ENCODE measurements at places on chromosomes 1 and 21.
A peak's percentile ranks its signal among the peaks of the same experiment; 100 is the strongest.

DNA sequence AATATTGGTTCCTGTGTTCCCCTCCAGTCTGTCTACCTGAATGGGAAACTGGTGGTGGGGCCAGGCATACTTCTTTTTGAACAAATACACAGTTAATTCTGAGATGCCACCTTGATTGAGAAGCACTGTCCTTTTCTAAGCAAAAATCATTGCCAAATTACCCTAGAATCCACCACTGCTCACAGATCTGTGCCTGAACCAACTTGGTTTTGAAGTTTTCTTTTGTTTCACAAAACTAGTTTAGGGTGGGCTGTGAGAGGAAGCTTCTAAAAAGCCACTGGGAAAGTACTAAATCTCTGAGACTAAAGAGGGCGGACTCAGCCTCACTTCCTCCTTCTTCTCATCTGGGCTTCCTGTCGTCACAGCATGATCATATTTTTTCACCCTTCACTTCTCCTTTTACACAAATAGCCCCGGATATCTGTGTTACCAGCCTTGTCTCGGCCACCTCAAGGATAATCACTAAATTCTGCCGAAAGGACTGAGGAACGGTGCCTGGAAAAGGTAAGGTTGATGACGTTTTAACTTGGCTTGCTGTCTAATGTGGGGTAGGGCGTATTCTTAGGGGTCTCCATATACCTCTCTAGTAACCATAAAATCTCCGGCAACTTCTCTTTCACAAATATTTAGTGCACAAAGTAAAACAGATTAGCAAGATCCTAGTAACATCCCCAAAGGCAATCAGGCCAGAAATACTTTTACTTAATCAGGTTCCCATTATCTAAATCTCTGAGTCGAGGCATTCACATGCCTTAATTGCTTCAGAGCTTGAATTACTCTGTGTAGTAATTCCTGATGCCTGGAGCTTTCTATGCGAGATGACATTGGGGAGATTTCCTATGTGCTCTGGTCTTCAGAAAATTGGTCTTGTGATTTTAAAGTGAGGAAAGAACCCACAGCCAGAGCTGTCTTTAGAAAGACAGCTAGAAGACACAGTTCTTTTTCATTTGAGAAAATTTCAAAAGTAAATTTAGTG lies at the start of gene CD53:
TSS of gene CD53 (plus strand) at position 404 of the 976 bp plus-strand sequence. CDS start 18,261 bp downstream, outside the sequence.
- peak within 1 kb of the TSS; percentile 93 for H3K4me3 ChIP-seq
- peaks cover 18% of the 10 kb centered on the region for H3K36me3 ChIP-seq
- H3K4me1 ChIP-seq: peaks cover 44% of the 10 kb centered on the region
- H3K27ac ChIP-seq: peak within 1 kb of the TSS; percentile 98
- no peaks in the 10 kb centered on the region for H3K27me3 ChIP-seq

GRCh38 chr21:44083631-44084291 lies 23.4 kb upstream of the PWP2 start:
- peak overlapping the region; percentile 98 for H3K27ac ChIP-seq
- peaks cover 80% of the 10 kb centered on the region for H3K4me1 ChIP-seq

- H3K27me3 ChIP-seq: no peaks in the 10 kb centered on the region
- no peak for DNase-seq
- H3K4me3 ChIP-seq: no peak overlapping the region
- no peak overlapping the region for H3K27ac ChIP-seq
Measured at GRCh38 chr1:88998716-88999115, 6.3 kb upstream of the KYAT3 start.

- H3K27ac ChIP-seq: no peak overlapping the region
- no peak for DNase-seq
- H3K36me3 ChIP-seq: peaks cover 3% of the 10 kb centered on the region
- H3K27me3 ChIP-seq: no peaks in the 10 kb centered on the region
- H3K4me3 ChIP-seq: no peak overlapping the region
Measured at GRCh38 chr1:212138457-212138856, 102.9 kb downstream of the DTL start.

- no peaks in the 10 kb centered on the region for H3K4me1 ChIP-seq
- H3K4me3 ChIP-seq: no peak overlapping the region
- H3K27ac ChIP-seq: no peak overlapping the region
- H3K27me3 ChIP-seq: no peaks in the 10 kb centered on the region
Measured at GRCh38 chr21:17921579-17922530, 102.7 kb upstream of the C21orf91 start.

- H3K27ac ChIP-seq: no peak overlapping the region
- H3K36me3 ChIP-seq: no peaks in the 10 kb centered on the region
- no peaks in the 10 kb centered on the region for H3K27me3 ChIP-seq
- no peaks in the 10 kb centered on the region for H3K4me1 ChIP-seq
Measured at GRCh38 chr1:5858246-5858645, 134.0 kb downstream of the NPHP4 start.

- no peaks in the 10 kb centered on the region for H3K36me3 ChIP-seq
- DNase-seq: no peak
- H3K4me1 ChIP-seq: no peaks in the 10 kb centered on the region
- no peaks in the 10 kb centered on the region for H3K27me3 ChIP-seq
- H3K27ac ChIP-seq: no peak overlapping the region
- H3K4me3 ChIP-seq: no peak overlapping the region
Measured at GRCh38 chr1:79845936-79846335, 839.4 kb upstream of the ADGRL4 start.

- H3K4me1 ChIP-seq: peaks cover 17% of the 10 kb centered on the region
- DNase-seq: no peak
- H3K36me3 ChIP-seq: no peaks in the 10 kb centered on the region
- H3K27ac ChIP-seq: peak overlapping the region; percentile 33
- H3K27me3 ChIP-seq: no peaks in the 10 kb centered on the region
Measured at GRCh38 chr1:151920149-151920548, 10.8 kb upstream of the THEM4 start.

GRCh38 chr1:162179121-162179520 lies 109.6 kb downstream of the NOS1AP start:
- no peaks in the 10 kb centered on the region for H3K27me3 ChIP-seq
- no peak for DNase-seq
- H3K4me3 ChIP-seq: no peak overlapping the region
- no peaks in the 10 kb centered on the region for H3K36me3 ChIP-seq
- no peak overlapping the region for H3K27ac ChIP-seq
- H3K4me1 ChIP-seq: no peaks in the 10 kb centered on the region

Data from activated naive CD8-positive, alpha-beta T cell treated with anti-CD3 and anti-CD28 coated beads, Interleukin-2, amount 50 U/mL, for 24 hours (primary cell).